CD8-positive, alpha-beta memory T cell (primary cell): ENCODE measurements at places on chromosomes 6 and 20. TPM values are rescaled to one million over a fixed set of nuclear protein-coding genes. Genes with fewer than 3 reads are reported as not detected.

The PKIB gene
- polyA plus RNA-seq: 0.98 TPM

DNA sequence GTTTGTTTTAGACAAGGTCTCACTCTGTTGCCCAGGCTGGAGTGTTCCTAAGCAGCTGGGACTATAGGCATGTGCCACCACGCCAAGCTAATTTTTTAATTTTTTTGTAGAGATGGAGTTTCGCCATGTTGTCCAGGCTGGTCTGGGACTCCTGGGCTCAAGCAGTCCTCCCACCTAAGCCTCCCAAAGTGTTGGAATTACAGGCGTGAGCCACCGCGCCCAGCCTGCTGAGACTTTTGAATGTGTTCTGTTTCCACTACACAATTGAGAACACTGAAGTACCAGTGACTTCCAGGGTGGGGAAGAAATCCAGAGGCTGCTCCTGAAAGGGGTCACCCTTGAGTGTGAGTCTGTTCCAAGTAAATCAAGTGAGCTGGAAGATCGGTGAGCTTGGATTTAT is 81.3 kb upstream of the ARMC2 start:
- no peak for DNase-seq

DNA sequence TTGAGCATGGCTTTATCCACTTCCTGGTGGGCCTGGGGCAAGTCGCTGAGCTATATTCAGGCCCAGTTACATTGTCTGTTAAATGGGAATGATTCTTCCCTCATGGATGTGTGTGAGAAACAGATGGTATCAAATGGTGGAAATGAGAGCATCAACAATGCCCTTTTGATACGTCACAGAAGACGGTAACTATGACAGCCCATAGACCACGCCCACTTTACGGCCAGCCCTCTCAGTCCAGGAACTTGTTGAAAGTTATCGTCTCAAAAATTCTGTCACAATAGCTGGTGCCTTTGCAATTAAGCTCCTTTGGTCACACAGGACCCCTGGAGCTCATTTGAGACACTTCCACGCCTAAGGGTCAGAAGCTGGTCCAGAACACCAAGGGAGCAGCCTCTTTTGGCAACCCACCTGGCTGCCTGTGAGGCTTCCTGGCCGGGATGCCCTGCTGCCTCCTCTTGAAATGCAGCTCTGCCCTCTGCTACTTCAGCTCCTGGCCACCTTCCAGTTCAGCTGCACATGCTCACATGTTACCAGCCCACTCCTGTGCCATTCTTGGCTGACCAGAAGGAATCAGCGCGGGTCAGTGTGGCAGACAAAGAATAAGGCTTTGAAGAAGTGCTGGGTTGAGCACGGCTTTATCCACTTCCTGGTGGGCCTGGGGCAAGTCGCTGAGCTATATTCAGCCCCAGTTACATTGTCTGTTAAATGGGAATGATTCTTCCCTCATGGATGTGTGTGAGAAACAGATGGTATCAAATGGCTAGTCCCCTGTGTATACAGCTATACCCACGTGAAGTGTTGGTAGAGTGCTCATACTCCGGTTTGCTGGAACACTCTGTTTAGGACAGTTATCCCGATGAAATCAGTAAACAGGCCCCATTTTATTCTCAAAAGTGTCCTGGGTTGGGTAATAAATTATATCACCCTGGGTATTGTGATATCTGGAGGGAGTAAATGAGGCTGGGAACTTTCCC is 199.2 kb upstream of the SUPT3H start:
- no peak for DNase-seq

DNA sequence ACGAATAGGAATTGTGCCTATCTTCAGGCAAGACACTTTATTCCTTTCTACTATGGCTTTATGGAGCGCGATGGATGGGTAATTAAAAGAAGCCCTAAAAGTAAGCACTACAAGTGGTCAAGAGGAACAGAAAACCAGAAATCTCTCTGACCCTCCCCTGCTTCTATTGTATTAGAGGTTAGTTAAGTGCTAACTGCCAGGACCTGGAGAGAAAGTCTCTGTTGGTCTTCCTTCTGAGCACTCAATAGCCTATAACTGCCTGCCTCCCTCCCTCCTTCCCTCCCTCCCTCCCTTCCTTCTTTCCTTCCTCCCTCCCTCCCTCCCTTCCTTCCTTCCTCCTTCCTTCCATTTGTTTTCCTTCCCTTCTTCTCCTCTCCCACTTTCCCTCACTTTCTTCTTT is 133.7 kb downstream of the C6orf58 start:
- no peak for DNase-seq

- no peak for DNase-seq
Observed at GRCh38 chr6:63816982-63817436, 181.4 kb downstream of the PHF3 start.

GRCh38 chr20:31595654-31596411 is 9.3 kb upstream of the ID1 start:
- no peak for DNase-seq

The SOX18 gene
- not detected for polyA plus RNA-seq

GRCh38 chr6:75098709-75099108 is 107.1 kb downstream of the COL12A1 start:
- no peak for DNase-seq

DNA sequence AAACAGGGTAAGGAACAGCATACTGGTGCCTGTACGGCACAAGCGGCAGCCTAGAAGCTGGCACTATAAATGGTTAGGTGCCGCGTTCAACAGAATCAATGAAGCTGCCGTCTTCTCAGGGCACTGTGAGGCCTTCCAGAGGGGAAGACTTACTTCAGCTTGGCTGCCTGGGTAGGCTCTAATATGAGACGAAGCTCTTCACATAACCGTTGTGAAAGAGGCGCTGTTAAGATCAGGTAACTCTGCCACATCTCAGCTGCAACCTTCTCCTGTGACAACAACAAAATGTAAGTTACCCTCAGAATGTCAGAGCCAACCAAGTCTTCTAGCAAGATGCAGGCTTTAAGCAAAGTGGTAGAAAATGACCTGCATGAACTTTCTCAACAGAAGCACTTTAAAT is 12.0 kb upstream of the LYRM2 start:
- DNase-seq: no peak

The HLA-DPA1 gene
- 156 TPM for polyA plus RNA-seq

GRCh38 chr20:47351643-47352331 is 4.7 kb downstream of the ZMYND8 start:
- DNase-seq: no peak

DNA sequence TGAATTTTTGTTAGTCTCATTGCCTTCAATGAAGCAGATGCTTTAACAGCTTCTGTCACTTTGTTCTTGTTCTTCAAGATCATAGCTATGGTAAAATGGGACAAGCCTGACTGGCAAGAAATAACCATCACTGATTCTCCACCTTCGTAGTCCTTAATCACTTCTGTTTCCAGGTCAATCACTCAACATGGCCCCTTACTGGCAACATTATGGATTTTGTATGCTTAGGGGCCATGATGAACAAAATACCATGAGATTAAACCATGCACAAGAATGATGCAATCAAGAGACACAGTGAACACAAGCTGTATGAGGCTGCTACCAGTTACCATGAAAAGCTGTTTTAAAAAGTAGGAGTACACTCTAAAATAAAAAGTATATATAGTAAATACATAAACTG is 32.8 kb downstream of the ADNP start:
- DNase-seq: no peak

The BTNL2 gene
- not detected for polyA plus RNA-seq

DNA sequence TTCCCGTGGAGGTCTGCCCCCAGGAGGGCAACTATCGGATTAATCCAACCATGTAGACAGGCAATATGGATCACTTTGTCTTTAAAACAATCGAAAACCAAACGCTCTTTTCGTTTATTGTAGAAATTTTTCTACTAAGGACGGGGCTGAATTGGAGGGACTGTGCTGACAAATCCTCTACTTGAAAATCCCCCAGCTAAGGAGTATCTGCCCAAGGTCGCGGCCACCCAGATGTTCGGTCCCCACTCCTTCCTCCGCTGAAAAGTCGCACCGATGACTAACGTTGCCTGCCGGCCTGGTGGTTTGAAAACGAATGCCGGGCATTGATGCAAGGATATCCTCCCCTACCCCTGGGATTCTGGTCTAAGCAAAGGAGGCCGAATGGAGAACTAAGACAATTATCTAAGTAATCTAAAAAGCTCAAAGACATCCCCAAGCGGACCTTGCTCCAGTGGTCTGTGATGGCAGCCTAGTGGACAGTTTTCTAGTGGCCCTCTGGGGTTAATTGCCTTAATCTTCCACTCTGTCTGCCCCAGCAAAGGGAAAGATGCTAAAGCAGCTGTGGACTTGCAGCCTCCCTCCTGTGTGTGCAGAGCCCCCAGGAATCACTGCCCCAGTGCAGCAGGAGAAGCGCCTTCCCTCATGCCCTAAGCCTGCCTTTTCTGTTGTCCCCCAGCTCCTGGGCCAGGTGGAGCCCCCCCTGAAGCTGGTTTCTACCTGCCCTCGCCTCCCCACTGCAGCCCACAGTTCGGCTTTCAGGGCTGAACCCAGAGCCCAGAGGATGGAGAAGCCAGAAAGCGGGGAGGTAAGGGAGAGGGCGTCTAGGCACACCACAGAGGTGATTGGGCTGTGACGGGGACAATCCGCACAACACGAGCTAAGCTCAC is 3.6 kb upstream of the FOXC1 start:
- DNase-seq: no peak

DNA sequence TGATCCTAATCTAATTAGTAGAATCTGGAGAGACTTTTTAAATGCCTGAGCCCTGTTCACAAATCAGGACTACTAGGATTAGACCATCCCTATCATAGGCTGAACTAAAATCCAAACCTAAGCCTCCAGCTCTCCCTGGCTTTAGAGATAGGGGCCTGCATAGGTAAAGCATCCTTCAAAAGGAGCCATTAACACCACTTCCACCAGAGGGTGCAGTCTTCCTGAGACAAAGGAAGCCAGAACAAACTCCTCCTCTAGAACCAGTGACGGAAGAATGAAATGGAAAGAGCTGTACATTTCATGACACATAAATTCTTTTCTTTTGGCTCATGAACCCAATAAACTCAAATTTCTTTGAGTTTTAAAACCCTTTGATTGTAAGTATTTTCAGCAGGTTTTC is 291.2 kb upstream of the ADGRB3 start:
- no peak for DNase-seq

The TBCC gene
- polyA plus RNA-seq: 109 TPM

DNA sequence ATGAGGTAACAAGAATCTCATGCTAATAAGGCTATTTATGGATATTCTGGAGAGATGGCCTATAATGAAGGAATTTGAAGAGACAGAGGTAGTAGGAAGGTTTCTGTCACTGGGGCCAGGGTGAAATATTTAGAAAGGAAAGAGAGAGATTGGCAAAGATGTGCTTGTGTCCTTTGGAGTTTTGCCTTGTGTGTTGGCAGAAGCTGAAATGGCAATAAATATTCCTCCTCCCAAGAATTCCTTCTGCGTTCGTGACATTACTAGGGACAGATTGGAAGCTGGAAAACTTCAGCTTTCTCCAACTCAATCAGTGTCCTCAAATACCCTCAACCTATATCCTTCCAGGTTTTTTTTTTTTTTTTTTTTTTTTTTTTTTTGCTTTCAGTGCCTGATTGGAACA is 6.3 kb downstream of the SAMD5 start:
- DNase-seq: no peak

DNA sequence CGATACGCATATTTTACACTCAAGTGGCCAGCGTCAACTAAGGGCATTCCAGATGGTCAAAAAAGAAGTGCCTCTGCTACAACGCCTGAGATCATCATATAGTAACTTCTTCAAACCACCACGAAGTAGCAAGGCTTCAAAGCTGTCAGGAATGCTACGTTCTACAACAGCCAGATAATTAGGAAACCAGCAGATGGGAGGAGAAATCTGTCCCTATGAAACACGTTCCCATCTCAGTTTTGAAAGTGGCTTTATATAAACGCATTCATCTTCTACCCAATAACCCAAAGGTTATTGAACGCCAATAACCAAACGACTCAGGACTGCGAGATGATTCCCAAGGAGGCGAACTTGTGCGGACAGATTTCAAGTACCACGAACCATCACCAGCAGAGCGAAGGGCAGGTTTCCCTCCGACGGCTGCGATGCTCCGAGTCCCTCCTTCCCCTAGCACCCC is 1.2 kb downstream of the ABHD12 start:
- DNase-seq: no peak

The NCOA3 gene
- polyA plus RNA-seq: 23.8 TPM

The RPP40 gene
- polyA plus RNA-seq: 11.0 TPM

The SLC22A23 gene
- 0.47 TPM for polyA plus RNA-seq

DNA sequence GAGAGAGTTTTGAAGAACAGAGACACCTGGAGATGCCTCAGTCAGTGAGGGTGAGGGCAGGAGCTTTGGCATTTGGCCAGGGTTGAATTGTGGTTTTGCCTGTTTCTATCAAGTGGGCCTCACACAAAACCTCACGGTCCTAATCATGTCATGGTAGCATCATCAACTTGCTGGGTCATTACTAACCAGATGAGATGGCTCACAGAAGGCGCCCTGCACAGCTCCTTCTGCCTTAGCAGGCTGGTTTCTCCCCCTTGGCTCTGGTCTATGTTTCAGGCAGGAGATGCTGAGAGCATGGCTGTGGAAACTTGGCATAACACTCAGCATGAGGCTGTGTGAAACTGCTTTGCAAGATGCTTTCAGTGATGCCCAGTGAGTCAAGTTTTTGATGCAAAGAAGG is 99.3 kb downstream of the LRRC1 start:
- no peak for DNase-seq

GRCh38 chr6:21958428-21958827 is 338.4 kb downstream of the PRL start:
- no peak for DNase-seq

DNA sequence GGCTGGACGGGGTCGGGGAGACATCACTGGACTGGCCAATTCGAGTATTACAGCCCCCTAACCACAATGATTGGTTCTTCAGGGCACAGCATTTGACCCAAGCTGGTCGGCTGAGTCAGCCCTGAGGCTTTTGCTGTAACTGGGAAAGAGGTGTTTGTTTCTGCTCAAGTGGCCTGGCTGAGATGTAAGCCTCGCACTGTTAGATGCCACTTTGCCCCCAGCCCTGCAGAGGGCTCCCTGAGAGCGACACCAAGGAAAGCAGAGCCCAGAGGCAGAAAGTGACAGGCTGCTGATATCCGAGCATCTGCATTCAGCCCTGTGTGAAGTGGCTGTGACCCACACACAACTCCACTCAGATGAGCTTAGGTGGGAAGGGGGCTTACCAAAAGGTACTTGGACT is 19.4 kb downstream of the ERGIC3 start:
- DNase-seq: no peak

DNA sequence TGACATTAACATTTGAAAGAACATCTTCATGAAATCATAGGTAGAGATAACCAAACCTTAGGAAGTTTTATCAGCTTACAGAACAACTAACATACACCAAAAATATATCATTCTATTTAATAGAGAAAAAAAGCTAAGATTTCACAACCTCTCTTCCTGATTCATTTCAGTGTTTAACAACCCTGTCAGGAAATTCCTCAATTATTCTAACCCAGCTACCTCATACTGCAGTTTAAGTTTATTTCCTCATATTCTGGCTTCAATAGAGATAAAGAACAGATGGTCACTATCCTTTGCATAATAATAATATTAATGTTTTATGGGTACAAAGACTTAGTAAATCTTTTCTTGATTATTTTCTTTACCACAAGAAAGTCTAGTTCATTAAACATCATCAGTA is 112.9 kb upstream of the HSF2 start:
- DNase-seq: no peak

The NRN1 gene
- polyA plus RNA-seq: 0.61 TPM

The CLVS2 gene
- polyA plus RNA-seq: not detected
